ENCODE measurements at places on chromosomes 3 and 15.

- DNase-seq = no peak
Observed at GRCh38 chr3:20008646-20009045, 3.4 kb downstream of the PP2D1 start.

DNA sequence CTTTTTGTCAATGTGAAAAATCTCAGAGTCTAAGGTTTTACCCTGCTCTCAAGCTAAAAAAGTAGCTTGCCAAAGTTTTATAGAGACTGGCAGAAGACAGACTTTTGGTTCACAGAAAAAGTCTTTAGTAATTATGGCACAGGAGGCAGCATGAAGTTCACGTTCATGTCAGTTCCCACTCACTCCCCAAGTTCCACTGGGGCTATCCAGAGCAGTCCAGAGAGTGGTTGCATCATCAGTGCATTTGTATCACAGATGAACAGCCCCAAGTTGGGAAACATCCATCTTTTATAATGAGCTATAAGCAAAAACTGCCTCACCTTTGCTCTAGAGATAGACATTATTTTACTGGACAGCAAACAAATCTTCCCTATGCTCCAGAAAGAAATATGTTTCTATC, 454.1 kb upstream of the AGTR1 start:
- no peak for DNase-seq

- DNase-seq = no peak
Observed at GRCh38 chr3:166607933-166608521, 770.8 kb upstream of the BCHE start.

DNA sequence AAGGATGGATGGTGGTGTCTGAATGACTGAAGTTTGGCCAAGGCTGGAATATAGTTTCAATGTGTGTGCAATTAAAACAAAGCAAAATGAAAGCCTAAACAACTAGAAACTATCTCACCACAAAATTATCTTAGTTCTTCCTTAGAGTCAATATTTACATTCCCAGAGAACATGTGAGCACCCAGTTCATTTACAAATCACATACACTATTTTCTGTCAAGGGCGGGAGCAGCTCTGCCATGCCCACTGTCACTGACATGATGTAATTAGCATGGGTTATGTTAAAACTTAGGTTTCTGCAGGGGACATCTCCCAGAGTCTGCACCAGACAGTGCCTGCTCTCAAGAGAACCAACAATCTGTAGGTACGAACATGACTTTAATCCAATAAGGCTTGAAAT, 65.0 kb downstream of the PDZRN3 start:
- DNase-seq = peak; percentile 15

DNA sequence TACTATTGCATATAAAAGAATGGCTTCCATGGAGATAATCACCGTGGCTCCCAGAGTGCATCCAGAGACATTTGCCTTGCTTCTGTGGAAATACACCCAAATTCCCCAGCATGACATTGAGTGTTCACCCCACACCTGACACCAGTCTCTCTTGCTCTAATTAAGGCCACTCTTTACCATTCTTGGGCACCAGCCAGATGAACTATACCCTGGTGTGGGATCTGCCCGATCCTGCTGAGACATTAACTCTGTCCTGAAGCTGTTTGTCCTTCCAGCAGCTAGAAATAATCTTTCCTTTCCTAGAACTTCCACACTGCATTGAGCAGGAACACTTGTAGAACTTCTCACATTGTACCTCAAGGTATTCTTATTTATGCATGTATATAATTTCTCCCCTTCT, 105.2 kb downstream of the LPP start:
- DNase-seq = no peak

- DNase-seq = no peak
Observed at GRCh38 chr15:61680260-61681037, 379.8 kb downstream of the VPS13C start.

GRCh38 chr3:24683090-24683489, 188.4 kb upstream of the THRB start:
- DNase-seq = no peak

All from NCI-H526 treated with DMSO at 0.1 percent for 48 hours (cell line).